Nucleus accumbens (tissue), 56 donors: ENCODE measurements at places on chromosomes 2 and 18.

GRCh38 chr18:22164337-22165048, 4.9 kb upstream of the GATA6 start:
- DNase-seq, result no peak

DNA sequence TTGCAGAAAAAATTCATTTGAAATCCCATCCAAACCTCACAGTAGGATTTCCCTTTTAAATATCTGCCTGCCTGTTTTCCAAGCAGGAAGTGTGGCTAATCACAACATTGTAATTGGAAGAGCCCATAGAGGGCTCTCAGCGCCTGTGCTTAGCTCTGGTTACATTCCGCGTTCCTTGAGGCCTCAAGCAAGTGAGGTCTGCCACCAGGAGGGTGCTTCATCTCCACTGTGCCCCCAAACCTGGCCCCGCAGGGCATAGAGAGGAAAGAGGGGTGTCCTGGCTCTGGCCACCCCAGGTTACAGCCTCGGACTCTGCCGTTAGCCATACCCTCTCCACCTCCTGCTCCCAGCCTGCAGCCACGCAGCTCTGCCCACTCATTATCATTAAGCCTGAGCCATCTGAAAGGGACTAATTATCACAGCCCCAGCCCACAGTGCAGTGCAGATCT, 214.8 kb downstream of the SP3 start:
- DNase-seq, result no peak

DNA sequence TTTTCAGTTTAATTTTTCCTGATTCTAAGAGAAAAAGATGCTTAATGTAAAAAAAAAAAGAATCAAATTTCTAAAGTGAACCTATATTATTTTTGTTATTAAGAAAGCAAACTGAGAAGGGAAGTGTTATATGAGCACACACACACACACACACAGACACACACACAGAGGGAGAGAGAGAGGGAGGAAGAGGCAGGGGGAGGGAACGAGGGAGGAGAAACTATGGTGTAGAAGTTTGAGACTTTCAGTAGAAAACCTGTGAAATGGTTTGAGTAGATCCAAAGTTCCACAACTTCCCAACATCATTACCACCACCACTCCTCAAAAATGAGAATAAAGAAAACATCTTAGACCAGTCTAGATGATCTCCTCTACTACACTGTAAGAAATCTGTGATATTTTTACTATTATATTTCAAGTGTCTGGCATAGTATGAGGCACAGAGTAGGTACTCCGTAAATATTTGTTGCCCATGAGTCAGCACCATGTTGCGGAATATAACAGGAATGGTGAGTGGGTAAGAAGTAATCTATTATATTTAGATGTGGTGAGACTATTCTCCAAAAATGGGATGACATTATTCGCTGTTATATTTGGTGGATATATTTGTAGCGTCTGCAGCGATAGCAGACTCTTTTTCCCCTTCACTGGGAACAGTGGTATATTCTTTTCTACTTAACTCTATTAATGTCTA, 149.4 kb upstream of the DNMT3A start:
- no peak for DNase-seq

DNA sequence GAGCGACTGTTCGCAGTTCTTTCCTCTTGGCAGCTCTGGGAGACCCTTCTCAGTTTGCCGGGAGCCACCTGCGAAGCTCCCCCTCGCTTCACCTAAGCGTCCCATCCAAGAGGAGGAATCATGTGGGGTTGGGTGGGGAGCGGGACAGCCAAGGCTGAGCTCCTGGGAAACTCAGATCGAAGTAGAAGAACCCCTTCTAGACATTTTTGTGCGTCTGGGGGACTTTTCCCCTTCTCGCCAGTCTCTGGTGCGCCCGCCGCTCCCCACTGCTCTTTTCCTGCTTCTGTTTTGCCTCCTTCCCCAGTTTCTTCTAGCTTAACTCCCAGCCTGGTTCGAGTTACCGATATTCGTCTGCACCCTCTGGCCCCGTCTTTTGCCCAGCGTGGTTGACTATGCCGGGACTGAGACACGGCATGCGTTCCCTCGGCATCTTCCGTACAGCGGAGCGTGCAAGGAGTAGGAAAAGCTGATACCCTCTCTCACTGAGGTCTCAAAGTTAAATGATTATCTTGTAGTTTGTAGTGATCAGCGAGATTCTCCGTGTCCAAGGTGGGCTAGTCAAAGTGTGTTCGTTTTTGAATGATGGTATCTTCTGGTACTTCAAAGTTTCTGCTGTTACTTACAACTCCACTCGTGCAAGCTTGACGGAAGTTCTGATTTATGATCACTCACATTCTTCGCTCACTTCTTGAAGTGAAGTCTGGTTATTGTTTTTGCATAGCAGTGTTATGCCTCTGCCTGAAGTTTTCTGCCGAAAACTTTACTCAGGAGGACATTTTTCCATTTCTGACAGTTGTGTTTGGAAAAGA, 664 bp downstream of the CAMKMT start:
- DNase-seq, result peak; percentile 42

DNA sequence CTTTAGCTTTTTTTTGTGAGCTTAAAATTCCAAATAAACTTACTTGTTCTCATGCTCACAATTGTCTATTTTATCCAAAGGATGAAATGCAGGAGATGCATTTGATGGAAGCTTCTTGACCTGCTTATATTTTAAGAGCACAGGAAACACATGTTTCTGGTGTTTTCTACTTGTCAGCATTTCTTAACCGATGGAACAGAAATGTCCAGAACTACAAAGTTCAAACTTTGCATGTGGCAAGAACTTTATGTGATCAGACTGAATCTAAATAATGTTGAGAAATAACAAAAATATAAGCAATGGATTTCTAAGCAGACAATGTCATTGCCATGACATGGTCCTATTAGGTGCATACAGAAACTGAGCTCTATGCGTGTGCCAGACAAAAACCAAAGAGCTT, 9.9 kb upstream of the CTLA4 start:
- DNase-seq, result no peak

DNA sequence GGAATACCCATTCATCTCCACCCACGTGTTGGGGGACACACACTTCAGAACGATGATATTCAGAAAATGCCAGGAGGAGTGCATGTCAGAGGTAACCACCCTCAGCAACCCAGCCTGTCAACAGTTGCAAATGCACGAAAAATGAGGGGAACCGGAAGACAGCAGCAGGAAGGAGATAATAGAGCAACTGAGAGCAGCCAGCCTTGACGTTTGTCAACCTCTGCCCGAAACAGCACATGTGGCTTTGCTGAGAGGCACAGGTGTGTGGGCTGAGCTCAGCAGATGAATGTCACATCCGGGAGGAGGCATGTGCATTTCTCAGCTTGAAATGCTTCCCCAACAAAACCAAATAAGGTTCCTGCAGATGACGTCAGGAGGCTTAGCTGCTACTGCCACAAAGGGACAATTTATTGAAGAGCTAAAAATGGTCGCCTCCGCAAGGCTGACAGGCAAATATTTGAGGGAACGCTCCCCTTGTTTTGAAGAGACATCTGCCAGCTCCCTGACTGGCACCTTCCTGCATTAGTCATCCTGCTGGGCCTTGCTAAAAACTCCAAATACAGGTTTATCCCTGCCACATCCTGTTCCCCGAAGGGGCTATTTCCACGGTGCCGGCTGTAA, 419.0 kb downstream of the NBAS start:
- peak; percentile 10 for DNase-seq

DNA sequence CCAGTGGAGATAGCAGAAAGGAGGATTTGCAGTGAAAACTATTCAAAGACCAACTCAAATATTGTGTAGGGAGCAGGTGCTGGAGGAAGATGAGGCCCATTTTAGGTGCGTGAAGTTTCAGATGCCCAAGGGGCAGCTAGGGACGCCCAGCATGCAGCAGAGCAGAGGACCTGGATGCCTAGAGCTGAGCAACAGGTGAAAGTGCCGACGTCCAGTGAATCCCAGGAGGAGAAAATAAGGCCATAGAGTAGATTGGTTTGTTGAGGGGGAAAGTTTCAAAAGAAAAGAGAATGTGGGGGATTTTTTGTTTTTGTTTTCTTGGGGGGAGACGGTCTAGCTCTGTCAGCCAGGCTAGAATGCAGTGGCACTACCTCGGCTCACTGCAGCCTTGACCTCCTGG, 53.1 kb downstream of the OSBPL1A start:
- no peak for DNase-seq

DNA sequence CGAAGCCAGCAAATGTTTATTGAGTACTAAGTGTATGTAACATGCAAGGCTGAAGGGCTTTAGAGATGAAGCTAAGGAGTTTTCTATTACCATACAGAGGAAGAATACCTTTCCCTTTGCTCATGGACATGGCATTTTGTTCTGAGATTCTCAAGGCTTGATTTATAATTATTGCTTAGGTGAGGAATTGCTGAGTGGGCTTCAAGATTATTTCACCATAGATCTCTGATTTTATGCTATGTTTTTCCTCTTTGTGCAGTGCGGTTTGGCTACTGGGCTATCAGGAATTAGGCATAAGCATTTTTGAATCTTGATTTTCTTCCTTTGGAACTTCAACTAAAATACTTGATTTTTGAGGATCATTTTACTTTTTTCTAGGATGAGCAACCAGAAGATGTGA, 42.5 kb downstream of the VRK2 start:
- no peak for DNase-seq

GRCh38 chr2:201363857-201364560, 6.9 kb upstream of the FLACC1 start:
- DNase-seq, result no peak

- no peak for DNase-seq
These were observed 966.3 kb upstream of the POU3F3 start for GRCh38 chr2:103887625-103888024.
